Sigmoid colon (tissue), 7 donors: ENCODE measurements at places on chromosomes 5 and 9.

DNA sequence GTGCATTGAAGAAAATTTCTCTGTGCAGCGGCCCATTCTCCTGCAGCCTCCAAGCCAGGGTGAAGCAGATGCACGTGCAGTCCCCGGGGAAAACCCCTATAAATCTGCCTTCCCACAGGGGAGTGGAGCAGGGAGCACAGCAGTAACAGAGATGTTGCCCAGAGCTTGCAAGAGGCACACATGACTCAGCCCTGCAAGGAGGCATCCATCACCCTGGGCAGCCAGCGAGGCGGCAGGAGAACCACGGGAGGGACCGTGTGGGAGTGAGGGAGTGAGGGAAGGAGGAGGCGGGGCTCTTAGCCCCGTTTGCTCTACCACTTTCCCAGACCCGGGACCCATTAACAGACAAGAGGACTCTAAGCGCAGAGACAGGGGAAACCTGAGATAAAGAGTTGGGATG lies 96.2 kb upstream of the ARAP3 start:
- DNase-seq: no peak

DNA sequence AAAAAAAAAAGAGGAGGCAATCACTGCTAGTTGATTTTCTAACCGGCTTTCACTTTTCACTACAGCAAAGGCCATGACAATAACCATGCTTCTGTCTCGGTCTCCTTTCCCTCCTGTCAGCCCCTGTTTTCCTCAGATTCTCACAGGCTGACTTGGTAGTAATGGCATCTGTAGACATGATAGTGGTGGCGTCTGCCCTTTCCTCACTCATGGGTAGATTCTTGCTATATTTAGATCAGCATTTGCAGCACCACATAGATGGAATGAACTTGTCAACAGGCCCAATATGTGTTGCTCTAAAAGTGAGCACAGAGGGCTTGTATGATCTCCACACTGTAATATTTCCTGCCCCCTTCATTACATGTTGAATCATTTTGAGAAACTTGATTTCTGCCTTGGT lies 120.3 kb upstream of the FTMT start:
- no peak for DNase-seq

- DNase-seq: no peak
Observed at GRCh38 chr5:79535477-79536192, 21.7 kb upstream of the HOMER1 start.

- no peak for DNase-seq
Observed at GRCh38 chr5:138622051-138622450, 46.9 kb upstream of the HSPA9 start.

DNA sequence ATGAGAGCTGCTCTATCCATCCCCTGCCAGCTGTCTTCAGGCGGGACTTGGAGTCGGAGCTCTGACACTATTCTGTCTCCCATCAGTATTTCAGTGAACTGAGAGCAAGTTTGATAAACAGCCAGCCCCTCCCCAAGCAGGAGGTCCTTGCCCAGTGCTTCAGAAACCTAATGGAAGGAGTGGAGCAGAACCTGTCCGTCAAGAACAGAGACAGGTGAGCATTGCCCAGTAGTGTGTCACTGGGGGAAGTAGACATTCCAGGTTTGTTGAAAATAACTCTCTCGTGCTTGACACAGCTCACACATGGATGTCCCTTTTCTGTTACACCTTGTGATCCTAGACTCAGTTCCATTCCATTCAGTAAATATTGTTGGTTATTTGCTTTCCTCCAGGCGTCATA lies 13.2 kb upstream of the TLX3 start:
- DNase-seq: no peak

- DNase-seq: no peak
Observed at GRCh38 chr5:94833851-94834250, 215.4 kb downstream of the SLF1 start.

DNA sequence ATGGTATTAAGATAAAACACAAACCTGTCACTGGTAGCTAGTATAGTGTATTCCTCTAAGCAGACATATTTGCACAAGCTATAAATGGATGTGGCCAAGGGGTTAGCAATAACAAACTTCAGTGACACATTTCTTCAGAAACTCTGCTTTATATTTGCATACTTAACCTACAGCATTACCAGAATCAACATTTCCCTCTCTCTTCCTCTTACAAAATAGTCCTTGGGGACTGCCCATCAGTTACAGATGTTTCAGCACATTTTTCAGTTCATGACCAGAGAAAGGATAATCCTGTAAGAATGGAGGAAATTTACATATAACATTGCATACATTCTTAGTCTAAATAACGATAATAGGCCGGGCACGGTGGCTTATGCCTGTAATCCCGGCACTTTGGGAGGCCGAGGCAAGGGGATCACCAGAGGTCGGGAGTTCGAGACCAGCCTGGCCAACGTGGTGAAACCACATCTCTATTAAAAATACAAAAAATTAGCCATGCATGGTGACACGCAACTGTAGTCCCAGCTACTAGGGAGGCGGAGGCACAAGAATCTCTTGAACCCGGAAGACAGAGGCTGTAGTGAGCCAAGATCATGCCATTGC lies 25.3 kb upstream of the SLC1A1 start:
- no peak for DNase-seq

- DNase-seq: peak; percentile 83
Observed at GRCh38 chr5:140372971-140373487, 13.0 kb downstream of the SLC4A9 start.

DNA sequence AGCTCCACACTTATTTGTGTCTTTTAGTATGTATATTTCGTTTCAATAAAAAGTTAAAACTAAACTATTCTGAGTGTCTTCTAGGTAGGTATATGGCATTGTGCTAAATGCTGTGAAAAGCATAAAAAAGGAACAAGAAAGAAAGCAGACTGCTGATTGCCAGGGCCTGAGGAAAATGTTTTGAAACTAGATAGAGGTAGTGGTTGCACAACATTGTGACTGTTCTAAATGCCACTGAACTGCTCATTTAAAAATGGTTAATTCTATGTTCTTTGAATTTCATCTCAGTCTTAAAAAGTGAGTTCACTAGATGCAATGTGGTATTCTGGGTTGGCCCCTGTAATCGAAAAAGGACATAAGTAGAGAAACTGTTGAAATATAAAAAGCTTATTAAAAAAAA lies 2.6 kb upstream of the ALAD start:
- no peak for DNase-seq

DNA sequence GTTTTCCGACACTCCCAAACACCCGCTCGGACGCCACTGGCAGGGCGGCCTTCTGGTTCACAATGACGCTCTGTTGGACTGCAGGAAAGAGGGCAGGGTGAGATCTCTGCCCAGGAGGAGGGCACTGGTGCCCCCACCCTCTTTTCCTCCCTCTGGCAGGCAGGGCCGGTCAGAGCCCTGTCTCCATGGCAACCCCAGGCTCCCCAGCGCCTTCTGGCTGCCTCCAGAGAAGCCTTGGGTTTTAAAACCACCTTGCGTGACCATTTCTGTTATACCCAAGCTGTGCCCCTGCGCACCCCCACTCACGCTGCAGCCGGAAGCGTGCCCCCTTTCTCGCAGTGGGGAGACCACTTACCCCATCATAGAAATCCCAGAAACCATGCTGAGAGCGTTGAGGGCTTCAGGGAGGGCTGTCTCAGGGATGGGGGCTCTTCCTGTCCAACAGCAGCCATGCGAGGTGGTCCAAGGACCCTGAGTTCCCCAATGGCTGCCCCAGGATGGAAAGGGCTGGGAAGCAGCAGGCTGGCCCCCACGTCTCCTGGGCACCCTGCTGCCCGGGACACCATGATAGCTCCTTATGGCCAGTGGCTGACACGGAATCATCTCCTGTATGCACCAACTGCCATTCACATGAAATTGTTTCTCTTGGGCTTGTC lies 7.3 kb downstream of the C9orf50 start:
- DNase-seq: peak; percentile 78

DNA sequence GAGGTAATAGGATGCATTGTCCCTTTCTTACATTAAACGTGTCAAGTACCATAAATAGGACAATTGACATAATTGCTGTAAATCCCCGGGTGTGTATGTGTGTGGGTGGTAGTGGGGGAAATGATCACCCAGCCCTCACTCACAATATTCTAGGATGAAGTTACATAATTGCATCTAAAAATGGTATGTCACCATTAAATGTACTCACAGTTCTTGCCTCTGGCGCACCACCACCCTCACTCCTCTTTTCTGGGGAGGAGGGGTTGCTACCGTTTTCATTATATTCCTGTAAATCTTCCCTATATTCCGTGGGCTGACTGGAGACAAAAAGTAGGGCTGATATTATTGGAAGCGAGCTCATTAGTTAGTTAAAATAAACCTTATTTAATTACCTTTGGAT lies 563.8 kb downstream of the TLR4 start:
- no peak for DNase-seq

DNA sequence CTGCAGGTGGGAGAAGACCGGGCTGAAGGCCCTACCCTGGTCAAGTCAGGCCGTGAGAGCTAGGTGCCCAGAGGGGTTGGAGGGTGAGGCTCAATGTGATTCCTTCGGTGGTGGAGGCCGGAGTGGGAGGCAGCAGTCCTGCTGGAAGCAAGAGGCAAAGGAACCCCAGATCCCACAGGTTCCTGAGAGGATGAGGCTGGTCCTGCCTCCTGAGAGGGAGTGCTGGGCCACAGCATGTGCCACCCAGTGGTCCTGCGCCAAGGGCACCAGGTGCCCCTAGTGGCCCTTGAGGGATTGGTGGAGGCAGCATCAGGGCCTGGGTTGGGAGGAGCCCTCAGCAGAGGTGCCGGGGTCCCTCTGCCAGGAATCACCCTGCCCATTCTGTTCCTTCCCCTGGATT lies 59.1 kb downstream of the BARX1 start:
- DNase-seq: peak; percentile 56

DNA sequence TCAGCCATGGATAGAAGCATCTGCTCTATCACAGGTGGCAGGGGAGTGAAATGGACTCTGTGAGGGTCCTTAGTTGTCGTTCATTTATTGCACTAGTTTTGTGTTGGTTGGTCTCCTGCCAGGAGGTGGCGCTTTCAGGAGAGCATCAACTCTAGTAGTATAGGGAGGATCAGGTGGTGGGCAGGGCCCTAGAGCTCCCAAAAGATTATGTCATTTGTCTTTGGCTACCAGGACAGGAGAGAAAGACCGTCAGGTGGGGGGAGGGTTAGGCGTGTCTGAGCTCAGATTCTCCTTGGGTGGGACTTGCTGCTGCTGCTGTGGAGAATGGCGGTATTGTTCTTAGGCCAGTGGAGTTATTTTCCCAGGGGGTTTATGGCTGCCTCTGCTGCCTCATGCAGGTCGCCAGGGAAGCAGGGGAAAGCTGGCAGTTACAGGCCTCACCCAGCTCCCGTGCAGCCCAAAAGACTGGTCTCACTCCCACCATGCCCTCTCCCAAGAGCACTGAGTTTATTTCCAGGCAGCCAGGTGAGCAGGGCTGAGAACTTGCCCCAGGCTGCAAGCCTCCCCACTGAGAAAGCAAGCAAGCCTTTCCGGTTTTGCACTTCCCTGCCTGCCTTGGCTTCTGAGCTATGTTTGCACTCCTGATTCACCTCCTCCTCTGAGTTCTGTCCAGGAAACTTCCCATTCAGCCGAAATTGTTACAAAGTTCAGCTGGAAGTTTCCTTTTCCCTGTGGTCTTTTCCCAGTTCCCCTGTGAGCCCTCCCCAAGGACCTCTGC lies 317.3 kb downstream of the TAF11L14 start:
- DNase-seq: no peak

DNA sequence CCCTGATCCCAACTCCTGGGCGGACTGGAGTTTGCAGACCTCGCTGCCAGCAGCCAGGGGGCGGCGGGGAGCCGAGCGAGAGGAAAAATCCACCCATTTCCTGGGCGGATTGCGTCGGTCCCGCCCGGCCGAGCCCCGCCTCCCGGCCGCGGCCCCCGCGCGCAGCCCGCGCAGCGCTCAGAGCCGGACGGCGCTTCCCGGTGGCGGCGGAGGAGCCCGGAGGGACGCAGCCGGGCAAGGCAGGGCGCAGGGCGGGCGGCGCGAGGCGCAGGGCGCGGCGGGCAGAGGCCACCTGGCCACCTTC lies at the start of gene OLFM1:
OLFM1 (plus strand) TSS at position 180 of the 304 bp plus-strand sequence. CDS start 322 bp downstream, outside the sequence.
- peak; percentile 86 for DNase-seq

DNA sequence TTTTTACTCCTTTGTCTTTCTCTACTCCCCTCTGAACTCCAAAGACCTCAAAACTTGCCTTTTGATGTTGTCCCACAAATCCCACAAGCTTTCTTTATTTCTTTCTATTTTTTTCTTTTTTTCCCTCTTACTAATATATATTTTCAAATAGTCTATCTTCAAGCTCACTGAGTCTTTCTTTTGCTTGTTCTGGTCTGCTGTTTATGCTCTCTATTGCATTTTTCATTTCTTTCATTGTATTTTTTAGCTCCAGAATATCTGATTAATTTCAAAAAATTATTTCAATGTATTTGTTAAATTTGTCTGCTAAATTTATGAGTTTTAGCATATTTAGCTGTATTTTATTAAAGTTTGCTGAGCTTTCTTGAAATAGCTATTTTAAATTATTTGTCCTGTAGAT lies 223.3 kb upstream of the IRX1 start:
- DNase-seq: no peak

DNA sequence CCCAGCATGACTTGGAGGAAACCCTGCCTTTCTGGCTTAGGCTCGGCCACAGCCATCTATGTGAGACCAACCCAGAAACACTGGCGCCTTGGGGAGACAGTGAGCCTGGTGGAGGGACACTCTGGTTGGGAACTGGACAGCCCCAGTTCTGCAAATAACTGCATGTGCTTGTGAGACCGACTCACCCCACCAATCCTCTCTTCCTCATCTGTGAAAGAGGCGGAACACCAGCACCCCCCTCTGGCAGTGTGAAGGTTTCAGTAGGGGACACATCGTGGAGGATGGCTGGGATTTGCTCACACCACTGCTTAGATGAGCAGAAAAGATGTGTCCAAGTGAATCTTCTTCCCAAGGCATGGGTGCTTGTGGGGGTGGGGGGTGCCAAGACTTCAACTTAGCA lies 43.4 kb upstream of the N4BP3 start:
- DNase-seq: no peak

GRCh38 chr5:26625099-26625498 lies 413.3 kb downstream of the CDH9 start:
- DNase-seq: no peak

DNA sequence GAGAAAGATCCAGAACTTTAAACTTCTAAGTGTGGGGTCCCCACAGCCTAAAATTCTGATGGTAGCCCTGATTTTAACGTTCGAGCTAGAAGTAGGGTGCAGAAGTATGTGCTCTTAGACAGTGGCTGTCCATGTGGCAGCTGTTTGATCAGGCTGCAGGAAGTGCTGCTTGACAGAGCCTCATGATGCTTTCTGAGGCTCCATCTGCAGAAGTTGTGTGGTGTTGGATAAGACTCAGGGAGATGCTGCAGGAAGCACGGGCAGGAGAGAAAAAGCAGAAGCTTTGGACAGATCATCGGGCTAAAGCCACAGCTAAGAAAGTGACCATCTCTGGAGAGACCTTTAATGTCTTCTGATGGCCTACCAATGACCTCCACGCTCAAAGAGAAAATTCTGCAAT lies 8.1 kb downstream of the MTMR12 start:
- DNase-seq: no peak

- DNase-seq: no peak
Observed at GRCh38 chr5:23721336-23721735, 213.9 kb downstream of the PRDM9 start.

- no peak for DNase-seq
Observed at GRCh38 chr5:359301-359897, 37.9 kb downstream of the AHRR start.

GRCh38 chr9:91773156-91773555 lies 176.9 kb downstream of the ROR2 start:
- no peak for DNase-seq
